ENCODE measurements at places on chromosomes 1 and 21.

DNA sequence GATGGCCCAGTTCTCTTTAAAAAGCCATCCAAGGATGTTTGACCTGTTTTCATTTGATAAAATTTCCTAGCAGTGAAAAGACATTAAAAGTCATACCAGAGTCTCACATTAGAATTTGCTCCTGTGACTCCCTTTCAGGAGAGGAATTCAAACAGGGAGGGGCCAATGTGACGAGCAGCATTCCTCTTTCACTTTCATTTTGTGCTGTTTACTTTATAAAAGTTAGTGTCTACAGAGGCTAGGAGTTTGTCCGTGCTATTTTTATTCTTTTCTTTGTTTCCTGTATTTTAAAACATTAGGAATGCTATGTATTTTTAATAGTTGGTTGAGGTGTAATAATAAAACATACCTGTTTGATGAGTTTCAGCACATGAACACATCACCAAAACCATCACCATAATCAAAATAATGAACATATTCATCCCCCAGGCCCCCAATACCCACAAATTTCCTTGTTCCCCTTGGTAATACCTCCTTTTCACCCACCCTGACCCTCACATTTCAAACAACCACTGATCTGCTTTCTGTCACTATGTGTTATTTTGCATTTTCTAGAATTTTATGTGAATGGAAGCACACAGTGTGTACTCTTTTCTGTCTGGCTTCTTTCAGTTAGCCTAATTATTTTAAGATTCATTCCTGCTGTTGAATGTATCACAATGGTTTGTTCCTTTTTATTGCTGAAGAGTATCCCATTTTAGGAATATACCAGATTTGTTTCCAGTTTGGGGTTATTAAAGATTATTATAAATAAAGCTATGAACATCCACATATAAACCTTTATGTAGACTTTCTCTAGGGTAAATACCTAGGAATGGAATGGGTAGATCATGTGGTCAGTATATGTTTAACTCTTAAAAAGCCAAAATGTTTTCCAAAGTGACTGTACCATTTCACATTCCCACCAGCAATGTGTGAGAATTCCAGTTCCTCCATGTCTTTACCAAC is 129.5 kb downstream of the TENT5C start:
- DNase-seq: peak; percentile 23

DNA sequence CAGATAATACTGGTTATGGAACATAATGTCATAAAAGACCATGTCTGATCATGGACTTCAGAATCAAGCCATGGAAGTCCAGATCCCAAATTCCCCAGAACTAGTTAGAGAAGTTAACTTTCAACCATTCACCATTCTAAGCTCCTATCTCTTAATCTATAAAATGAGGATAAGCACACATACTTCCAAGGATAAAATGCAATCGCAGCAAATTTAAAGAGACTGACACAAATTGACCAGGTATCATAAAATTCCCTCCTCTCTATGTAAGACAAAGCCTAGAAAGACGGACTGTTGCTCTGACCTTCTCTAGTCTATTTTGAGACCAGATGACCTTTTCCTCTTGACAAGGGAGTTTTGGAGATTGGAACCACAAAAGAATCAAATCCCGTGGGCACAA is 426.7 kb downstream of the PLPP3 start:
- DNase-seq: no peak

DNA sequence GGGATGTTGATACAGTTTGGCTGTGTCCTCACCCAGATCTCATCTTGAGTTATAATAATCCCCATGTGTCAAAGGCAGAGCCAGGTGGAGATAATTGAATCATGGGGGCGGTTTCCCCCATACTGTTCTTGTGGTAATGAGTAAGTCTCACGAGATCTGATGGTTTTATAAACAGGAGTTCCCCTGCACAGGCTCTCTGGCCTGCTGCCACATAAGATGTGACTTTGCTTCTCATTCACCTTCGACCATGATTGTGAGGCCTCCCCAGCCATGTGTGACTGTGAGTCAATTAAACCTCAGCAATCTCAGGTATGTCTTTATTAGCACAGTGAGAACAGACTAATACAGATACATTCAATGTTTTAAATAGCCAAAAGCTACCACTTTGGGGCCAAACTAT is 41.1 kb downstream of the SLC35F3 start:
- DNase-seq: no peak

DNA sequence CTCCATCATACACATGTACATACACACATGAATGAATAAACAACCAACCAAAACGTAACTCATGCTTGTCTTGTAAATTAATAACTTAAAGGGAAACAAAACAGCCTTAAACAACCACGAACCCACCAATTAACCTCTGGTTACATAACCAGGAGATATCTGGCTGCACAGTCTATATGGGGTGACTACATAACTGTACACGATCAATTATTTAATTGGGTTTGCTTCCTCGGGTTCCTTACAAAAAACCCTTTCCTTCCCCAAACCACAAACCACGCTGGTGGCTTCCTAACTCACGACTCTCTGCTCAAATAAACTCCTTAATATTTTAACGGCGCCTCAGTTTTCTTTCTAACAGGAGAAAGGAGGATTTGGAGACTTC is 744 bp downstream of the ZNF670 start:
- DNase-seq: no peak

DNA sequence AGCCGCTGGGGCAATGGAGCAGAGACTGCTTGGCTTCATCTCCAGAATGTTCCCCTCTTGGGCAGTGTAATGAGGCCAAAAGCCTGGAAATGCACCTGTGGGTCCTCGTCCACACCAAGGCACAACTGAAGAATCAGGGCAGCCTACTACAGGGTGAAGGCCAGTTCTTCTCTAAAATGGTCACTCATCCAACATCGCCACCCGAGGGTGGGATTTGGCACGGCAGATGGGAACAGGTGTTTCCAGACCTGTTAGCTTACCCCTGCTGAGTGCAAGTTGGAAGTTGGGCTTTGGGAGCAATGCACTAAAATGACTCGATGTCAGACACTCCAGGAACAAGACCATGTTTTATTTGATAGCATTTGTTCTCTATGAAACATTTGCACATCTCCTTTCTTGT is 543.7 kb downstream of the NPHP4 start:
- no peak for DNase-seq

GRCh38 chr1:11600836-11601235 is 53.4 kb downstream of the FBXO2 start:
- no peak for DNase-seq

DNA sequence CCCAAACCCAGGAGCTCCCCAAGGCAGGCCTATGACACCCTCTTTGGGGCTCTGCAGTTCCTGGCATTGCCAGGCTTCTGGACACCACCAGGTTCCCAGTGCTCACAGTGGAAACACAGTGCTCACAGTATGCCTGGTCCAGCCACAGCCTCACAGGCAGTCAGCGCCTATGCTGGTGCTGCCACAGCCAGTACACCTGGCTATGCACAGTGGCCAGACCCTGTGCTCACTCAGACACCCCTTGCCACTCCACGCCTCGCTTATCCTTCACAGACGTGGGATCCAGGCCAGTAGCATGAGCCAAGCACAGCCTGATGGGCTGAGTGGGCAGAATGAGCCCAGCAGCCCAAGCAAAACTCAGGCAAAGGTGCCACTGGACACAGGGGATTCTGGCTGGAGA is 579.2 kb upstream of the ADGRL2 start:
- DNase-seq: no peak

DNA sequence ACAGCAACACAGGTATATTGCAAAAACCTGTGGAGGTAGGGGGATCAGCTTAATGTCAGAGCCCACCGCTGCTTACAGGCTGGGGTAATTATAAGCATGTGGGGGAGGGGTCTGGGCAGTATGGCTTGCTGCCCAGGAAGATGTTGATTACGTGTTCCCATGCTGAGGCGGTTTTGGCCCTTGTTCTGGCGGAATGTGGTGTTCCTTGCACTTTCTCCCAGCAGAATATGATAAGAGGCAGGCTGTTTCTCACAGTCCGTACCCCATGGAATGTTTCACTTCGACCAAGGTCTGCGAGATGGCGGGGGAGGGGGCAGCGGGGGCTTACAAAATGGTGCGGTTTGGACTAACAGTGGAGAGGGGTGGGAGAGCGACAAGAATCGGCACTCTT is 9.8 kb upstream of the HPCAL4 start:
- DNase-seq: no peak

DNA sequence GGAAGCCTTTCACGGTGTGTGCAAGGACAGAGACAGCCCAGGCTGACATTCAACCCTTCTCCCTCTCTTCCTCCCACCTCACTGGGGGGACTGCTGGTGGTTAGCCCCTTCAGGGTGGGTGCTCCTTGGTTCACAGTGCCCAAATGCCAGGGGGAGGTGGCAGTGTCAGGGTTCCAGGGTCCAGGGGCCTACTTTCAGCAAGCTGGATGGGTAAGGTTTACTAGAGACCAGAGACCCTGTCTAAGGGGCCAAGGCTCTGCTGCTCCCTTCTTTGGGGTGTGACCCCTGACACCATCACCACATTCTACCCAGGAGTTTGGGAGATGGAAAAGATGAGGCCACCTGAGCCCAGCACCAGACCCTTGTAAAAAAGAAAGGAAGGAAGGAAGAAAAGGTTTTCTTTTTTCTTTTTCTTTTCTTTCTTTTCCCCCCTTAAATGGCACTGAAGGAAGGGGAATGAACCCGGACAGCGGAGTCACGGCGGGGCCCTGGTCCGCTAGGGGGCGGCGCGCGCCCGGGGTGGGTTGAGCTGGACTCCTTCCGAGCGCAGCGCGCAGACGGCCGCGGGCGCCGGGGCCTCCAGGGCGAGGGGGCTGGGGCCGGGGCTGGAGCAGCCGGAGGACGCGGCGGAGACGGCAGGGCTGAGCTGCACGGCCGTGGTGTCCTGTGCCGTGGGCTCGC is 18.8 kb downstream of the KNCN start:
- no peak for DNase-seq

- no peak for DNase-seq
Measured at GRCh38 chr1:154663471-154664060, 55.6 kb upstream of the ADAR start.

- no peak for DNase-seq
Measured at GRCh38 chr1:199041173-199041914, 402.5 kb downstream of the PTPRC start.

GRCh38 chr1:118948351-118948750 is 39.8 kb downstream of the TBX15 start:
- DNase-seq: no peak

DNA sequence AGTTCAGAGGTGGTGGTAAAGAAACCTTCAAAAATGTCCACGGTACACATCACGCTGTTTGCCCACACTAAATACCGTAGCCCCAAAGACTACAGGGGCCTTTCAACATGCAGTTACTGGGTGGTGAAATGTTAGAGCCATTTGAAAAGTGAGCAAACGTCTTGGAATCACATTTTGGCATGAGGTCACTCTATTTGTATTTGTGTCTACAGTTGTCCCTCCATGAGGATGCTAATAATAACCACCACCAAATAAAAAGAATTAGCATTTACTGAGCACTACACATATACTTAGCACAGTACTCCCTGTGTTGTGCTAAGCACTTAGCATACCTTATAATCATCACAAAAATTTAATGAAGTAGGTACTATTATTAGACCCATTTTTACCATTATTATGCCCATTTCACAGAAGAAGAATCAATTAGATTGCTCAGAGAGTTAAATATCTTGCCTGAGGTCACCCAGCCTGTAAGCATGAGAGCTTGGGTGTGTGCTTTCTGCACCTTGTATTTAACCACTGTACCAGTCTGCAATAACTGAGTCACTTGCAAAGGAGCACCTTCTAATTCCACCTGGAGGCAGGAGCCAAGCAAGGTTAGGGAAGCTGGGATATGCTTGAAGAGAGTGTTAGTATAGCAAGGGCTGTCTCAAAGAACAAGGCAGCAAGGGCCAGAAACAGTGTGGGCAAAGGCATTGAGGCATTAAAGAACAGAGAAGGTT is 57.4 kb downstream of the DNTTIP2 start:
- no peak for DNase-seq

DNA sequence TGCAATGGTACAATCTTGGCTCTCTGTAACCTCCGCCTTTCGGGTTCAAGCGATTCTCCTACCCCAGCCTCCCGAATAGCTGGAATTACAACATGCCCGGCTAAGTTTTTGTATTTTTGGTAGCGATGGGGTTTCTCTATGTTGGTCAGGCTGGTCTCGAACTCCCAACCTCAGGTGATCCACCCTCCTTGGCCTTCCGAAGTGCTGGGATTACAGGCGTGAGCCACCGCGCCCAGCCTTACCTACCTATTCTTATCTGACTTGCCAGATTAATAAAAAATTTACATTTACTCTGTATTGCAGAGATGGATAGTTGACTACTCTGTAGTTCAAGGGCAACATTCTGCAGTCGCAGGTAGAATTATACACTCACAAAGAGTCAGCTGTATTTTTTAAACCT is 359.6 kb downstream of the KCTD3 start:
- DNase-seq: no peak

- no peak for DNase-seq
Measured at GRCh38 chr1:20848162-20848561, 61.1 kb upstream of the HP1BP3 start.

DNA sequence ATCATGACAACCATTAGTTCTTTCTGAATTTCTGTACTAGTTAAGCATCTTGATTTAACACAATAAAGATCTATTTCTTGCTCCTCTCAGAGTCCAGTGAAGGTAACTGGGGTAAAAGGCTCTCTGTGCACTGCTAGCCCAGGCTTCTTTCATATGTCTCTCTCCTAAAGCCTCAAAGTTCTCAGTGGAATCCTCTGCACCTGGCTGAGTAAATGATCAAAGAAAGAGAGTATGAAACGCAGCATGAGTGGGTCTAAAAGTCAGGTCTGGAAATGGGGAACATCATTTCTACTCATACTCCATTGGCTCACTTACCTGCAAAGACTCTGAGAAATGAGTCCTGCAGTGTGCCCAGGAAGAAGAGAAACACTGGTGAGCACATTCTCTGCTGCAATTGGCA is 418.5 kb downstream of the PTPRC start:
- DNase-seq: no peak
